Occipital lobe (tissue), 3 donors: ENCODE measurements at places on chromosomes 5 and 9. TPM values are rescaled to one million over a fixed set of nuclear protein-coding genes. Genes with fewer than 3 reads are reported as not detected.

- no peak for DNase-seq
These were observed 13.8 kb downstream of the MACIR start for GRCh38 chr5:103272377-103272776.

DNA sequence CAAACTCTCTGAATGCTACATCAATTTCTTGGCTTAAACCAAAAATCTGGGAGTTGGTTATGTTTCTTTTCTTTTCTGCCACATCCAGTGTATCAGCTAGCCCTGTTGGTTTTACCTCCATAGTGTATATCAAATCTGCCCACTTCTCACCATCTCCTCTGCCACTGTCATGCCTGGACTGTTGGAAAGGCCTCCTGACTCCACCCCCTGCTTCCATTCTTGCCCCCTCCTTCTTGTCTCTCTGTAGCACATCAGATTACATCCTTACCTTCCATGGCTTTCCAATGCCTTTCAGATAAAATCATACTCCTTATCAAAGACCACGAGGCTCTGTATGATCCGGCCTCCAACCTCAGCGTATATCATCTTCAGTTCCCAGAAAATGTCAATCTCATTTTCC is 35.4 kb downstream of the STXBP1 start:
- no peak for DNase-seq

DNA sequence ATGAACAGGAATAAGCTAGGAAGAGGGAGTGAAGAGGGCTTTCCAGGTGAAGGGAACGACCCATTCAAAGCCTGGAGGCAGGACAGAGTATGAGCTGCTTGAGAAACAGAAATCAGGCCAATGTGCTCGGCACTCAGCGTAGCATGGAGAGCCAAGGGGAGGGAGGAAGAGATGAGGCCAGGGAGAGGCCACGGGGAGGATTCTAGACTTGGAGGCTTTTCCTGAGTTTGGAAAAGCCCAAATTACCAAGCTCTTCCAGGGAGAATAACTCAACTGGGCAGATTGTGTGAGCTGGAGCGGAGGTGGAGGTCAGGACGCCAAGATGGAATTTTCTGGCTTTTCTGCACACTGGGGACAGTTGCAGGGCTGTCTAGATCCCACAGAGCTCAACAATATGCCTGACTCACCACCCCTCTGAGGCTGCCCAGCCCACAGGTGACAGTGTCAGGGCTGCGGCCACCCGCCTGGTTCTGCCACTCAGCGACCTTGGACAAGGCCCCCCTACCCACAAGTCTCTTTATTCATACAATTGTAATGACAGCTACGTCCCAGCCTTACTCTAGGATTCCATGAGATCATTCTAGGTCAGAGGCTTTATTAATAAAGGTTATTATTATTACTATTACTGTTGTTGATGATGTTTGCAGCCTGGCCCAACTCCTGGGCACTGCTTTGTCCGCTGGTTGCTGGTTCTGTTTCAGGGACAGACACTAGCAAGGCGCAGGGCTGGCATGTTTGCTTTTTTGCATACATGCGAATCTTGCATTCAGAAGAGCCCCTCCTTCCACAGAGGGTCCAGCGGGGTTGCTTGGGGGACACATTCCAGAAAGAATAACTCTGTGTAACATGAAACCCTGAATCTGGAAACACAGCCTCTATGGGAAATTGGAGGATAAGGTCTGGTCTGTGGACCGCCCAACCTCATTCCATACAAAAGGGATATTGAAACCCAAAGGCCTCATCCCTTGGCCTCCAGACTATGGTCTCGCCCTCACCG is 9.4 kb upstream of the LMX1B start:
- DNase-seq: no peak

- DNase-seq: no peak
These were observed 359.5 kb downstream of the DTWD2 start for GRCh38 chr5:118628660-118629354.

- no peak for DNase-seq
These were observed 8.9 kb upstream of the FOXB2 start for GRCh38 chr9:77010527-77010926.

- DNase-seq: no peak
These were observed 593.4 kb upstream of the RGMB start for GRCh38 chr5:98179791-98180755.

GRCh38 chr5:45402804-45403455 is 293.2 kb downstream of the HCN1 start:
- no peak for DNase-seq

Gene ABL1
- 25.1 TPM for total RNA-seq

Gene KIF12
- total RNA-seq: 3.3 TPM

Gene SLC6A18
- total RNA-seq: not detected
